Spleen (tissue), 13 donors: ENCODE measurements at places on chromosomes 7 and 10.

DNA sequence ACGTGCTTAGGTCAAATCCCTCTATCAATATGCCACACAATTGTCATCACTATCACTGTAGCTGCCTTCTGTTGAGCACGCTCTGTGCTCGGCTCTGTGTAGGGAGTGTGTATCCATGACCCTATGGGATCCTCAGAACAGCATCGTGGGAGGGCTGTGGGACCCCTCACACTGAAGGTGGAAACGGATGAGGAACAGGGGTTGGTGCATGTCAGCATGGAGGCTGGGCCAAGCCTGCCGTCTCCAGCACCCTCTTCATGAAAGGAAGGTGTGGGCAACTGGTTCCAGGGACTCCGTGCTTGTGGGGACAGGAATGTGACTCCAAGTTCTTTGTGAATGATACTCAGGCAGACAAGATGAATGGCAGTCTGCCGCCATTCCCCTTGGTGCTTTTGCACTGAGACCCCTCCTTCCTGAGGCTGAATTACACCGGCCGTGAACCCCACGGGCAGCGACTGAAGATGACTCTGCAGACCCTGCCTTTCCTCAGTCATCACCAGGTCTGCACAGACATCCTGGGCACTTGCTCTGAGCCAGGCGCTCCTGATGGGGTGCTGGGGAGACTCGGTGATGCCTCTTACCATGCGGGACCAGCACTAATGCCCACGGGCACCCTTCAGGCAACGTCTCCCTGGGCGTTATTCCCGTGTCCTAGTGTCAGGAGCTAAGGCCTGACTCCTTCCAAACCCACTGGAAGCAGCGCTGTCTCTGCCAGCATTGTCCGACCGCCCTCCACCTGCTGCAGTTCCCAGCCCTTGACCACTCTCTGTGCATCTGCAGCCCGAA, 495.2 kb downstream of the TCERG1L start:
- no peak overlapping the region for H3K27ac ChIP-seq
- no peak for DNase-seq
- no peak overlapping the region for H3K4me3 ChIP-seq
- no peaks in the 10 kb centered on the region for H3K36me3 ChIP-seq
- H3K27me3 ChIP-seq, result no peaks in the 10 kb centered on the region

DNA sequence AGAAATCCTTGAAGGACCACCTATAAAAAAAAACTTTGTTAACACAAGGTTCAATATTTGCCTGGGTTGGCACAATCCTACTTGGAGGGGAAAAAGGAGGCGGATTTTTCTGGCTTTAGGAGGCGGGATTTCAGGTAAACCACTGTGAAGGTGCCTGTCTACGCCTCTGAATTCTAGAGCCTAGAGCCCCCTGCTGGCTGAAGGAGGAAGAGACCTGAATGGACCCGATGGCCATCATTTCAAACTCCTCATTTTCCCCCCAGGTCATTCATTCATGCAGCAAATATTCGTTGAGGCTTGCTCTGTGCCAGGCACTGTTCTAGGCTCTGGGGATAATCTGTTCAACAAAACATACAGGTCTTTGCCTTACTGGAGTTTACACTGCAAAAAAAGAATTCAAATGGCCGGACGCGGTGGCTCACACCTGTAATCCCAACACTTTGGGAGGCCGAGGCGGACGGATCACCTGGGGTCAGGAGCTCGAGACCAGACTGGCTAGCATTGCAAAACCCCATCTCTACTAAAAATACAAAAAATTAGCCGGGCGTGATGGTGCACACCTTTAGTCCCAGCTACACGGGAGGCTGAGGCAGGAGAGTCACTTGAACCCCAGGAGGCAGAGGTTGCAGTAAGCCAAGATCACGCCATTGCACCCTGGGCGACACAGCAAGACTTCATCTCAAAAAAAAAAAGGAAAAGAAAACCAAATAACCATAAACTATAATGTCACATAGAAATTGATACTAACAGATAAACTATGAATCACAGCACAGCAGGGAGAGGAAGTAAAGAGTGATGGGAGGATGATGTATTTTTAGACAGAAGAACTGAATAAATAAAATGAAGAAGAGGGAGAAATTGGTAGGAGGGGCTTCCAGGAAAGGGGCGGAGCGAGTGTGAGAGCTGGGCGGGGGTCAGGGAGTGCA, 90.1 kb upstream of the NFE2L3 start:
- no peak overlapping the region for H3K4me3 ChIP-seq
- no peak overlapping the region for H3K27ac ChIP-seq
- H3K36me3 ChIP-seq, result no peaks in the 10 kb centered on the region
- no peak for DNase-seq

DNA sequence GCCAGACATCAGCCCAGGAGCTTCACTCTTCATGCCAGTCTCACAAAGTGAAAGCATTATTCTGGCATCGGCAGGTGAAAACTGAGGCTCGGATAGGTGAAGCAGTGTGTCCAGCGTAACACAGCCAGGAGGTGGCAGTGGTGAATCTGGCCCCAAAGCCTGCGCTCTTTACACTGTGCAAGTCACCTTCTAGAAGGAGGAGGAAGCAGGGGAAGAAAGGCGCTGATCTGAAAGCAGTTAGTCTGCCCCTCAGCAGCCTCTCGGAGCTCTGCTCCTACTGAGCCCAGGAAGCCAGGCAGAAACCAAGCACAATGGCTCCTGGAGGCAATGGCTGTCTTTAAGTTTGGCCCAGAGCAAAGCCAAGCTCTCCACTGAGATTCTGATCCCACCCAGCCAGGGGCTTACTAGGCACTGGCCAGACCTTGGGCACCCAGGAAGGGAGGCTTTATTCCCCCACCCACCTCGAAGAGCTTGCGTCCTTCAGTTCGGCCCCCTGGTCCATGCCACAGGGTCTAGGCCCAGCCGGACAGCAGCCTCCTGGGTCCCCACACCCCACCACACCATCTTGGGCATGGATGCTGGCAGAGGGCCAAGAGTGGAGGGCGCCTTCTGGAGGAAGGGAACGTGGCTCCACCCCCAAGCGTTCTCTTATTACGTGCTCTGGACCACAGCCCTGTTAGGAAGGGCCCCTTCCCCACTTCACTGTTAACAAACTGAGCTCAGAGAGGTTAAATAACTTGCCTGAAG, 104.5 kb downstream of the GRID1 start:
- no peak overlapping the region for H3K4me3 ChIP-seq
- DNase-seq, result peak; percentile 59
- peaks cover 16% of the 10 kb centered on the region for H3K4me1 ChIP-seq

DNA sequence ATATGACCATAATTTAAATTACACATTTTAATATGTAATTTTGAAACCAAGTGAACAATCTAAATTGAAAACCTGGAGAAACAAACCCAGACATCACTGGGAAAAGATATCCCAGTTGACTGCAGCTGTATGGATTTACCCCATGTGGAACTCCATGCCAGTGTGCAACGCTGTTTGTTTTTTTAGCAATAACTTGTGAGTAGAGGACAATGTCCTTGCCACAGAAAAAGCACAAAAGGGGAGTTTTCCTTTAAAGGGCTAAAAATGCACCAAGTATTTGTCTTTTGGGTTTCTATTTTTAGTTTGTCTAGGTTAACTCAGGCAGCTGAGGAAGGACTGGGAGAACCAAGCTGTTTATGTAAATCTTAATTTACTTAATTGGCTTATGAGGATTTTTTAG, 15.1 kb upstream of the COL17A1 start:
- no peaks in the 10 kb centered on the region for H3K36me3 ChIP-seq
- H3K27me3 ChIP-seq, result no peaks in the 10 kb centered on the region
- no peak overlapping the region for H3K4me3 ChIP-seq
- no peak overlapping the region for H3K27ac ChIP-seq

- H3K27ac ChIP-seq, result no peak overlapping the region
- no peak for DNase-seq
- H3K4me1 ChIP-seq, result no peaks in the 10 kb centered on the region
- H3K4me3 ChIP-seq, result no peak overlapping the region
These were observed 149.3 kb downstream of the FGFR2 start for GRCh38 chr10:121448766-121449421.

DNA sequence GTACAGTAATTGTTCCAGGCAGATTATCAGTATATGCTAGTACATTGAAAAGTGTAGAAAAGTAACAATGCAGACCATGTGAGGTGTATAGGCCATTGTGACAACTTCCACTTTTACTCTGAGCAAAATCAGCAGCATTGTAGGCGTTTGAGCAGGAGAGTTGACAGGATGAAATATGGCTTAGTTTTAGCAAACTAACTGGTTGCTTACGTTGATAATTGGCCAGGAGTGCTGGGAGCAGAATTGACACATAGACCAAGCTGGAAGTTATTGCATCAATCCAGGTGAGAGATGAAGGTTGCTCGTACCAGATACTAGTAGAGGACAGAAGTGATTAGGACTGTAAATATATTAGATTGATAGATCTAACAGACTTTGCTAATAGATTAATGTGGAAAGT, 46.0 kb downstream of the LCOR start:
- no peak for DNase-seq
- H3K27ac ChIP-seq, result no peak overlapping the region
- H3K4me3 ChIP-seq, result no peak overlapping the region
- peaks cover 88% of the 10 kb centered on the region for H3K4me1 ChIP-seq
- H3K36me3 ChIP-seq, result no peaks in the 10 kb centered on the region
- no peaks in the 10 kb centered on the region for H3K27me3 ChIP-seq

DNA sequence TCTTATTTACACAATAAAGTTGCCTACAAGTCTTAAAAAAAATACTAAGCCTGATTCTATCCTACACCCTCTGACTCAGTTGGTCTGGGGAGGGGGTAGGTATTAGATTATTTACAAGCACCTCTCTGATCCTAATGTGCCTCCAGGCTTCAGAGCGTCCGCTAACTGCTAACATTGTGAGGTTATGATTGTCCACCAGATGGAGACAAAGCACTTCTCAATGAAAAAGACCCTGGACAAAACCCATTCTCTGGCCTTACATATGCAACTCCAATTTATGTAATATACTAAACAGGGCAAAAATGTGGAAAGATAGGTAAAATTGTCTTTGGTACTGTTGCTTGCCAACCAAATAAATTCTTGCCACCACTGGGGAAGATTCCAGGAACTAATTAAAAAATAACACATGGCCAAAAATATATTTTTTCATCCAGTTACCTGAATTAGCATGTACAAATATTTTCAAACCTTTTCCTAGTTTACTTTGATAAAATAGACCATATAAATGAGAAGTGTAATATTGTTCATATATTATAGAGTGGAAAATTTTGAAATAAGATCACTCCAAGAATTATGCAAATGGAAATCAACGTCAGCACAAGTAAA, 92.4 kb downstream of the KIF20B start:
- H3K4me3 ChIP-seq, result no peak overlapping the region
- DNase-seq, result no peak
- no peaks in the 10 kb centered on the region for H3K27me3 ChIP-seq
- no peaks in the 10 kb centered on the region for H3K4me1 ChIP-seq

GRCh38 chr7:50480797-50481196, 30.6 kb upstream of the FIGNL1 start:
- no peak overlapping the region for H3K27ac ChIP-seq
- no peaks in the 10 kb centered on the region for H3K36me3 ChIP-seq
- H3K27me3 ChIP-seq, result no peaks in the 10 kb centered on the region
- no peak for DNase-seq

- H3K4me1 ChIP-seq, result peaks cover 77% of the 10 kb centered on the region
- no peak overlapping the region for H3K4me3 ChIP-seq
- H3K27me3 ChIP-seq, result no peaks in the 10 kb centered on the region
- H3K27ac ChIP-seq, result no peak overlapping the region
- H3K36me3 ChIP-seq, result no peaks in the 10 kb centered on the region
- no peak for DNase-seq
These were observed 7.5 kb downstream of the SNX13 start for GRCh38 chr7:17932770-17933169.

GRCh38 chr7:100441641-100442535, 5.6 kb upstream of the PPP1R35 start:
- no peak overlapping the region for H3K27ac ChIP-seq
- H3K4me3 ChIP-seq, result no peak overlapping the region
- peaks cover 9% of the 10 kb centered on the region for H3K4me1 ChIP-seq
- peak; percentile 68 for DNase-seq
- H3K36me3 ChIP-seq, result no peaks in the 10 kb centered on the region

- no peak for DNase-seq
- H3K27me3 ChIP-seq, result no peaks in the 10 kb centered on the region
- no peaks in the 10 kb centered on the region for H3K36me3 ChIP-seq
- H3K4me1 ChIP-seq, result no peaks in the 10 kb centered on the region
- no peak overlapping the region for H3K4me3 ChIP-seq
- no peak overlapping the region for H3K27ac ChIP-seq
These were observed 273.6 kb downstream of the DYNC1I1 start for GRCh38 chr7:96045919-96046318.

DNA sequence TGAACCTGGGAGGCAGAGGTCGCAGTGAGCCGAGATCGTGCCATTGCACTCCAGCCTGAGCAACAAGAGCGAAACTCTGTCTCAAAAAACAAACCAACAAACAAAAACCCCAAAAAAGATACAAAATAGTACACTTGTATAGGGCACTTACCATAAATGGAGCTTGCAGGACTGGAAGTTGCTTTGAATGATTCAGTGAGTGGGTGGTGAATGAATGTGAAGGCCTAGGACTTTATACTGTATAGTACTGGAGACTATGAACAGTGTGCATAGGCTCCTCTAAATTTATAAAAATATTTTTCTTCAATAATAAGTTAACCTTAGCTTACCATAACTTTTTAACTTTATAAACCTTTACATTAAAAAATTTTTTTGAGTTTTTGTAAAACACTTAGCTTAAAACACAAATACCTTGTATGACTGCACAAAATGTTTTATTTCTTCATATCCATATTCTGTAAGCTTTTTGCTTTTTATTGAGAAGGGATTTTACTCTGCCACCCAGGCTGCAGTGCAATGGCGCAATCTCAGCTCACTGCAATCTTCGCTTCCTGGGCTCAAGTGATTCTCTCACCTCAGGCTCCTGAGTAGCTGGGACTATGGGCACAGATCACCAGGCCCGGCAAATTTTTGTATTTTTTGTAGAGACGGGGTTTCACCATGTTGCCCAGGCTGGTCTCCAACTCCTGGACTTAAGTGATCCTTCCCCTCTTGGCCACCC, 6.9 kb upstream of the H2AZ2 start:
- H3K27ac ChIP-seq, result no peak overlapping the region
- H3K36me3 ChIP-seq, result no peaks in the 10 kb centered on the region
- H3K4me3 ChIP-seq, result no peak overlapping the region
- no peaks in the 10 kb centered on the region for H3K27me3 ChIP-seq
- H3K4me1 ChIP-seq, result peaks cover 5% of the 10 kb centered on the region
- no peak for DNase-seq

DNA sequence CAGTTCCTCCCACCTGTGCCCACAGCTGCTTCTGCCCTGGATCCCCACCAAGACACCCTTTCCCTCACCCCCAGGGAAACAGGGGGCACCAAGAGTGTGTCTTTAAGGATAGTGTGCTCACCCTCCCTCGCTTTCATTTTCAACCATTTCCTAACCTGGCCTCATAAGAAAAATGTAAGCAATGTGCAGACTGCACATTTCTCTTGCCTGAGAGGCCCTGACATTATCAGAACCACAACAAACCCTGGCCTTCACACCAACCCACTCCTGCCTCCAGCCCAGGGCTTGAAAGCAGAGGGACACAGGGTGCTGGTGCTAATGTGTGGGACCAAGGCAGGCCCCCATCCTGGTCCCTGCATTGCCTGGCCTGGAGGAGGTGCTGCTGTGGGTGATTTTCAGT, 11.0 kb upstream of the IMPDH1 start:
- H3K27me3 ChIP-seq, result no peaks in the 10 kb centered on the region
- no peaks in the 10 kb centered on the region for H3K4me1 ChIP-seq
- no peak for DNase-seq
